Hair follicular keratinocyte (primary cell): ENCODE measurements at places on chromosomes 13 and 19. TPM values are rescaled to one million over a fixed set of nuclear protein-coding genes. Genes with fewer than 3 reads are reported as not detected.

Gene LGALS14
- not detected in 2 replicates for total RNA-seq

Gene TNFSF11
- not detected in 2 replicates for total RNA-seq

Gene ZFR2
- total RNA-seq = not detected in 2 replicates

Gene IFNL1
- not detected in 2 replicates for total RNA-seq

Gene S1PR2
- 4.3 and 6.2 TPM in 2 replicates for total RNA-seq

Gene DKKL1
- total RNA-seq = not detected in 2 replicates

Gene RPL21
- 1,434 and 1,506 TPM in 2 replicates for total RNA-seq

Gene SARS2
- 30.1 and 45.1 TPM in 2 replicates for total RNA-seq

Gene SLC8A2
- 0.16 TPM in 1 of 2 replicates, not detected in the other for total RNA-seq

Gene MEGF8
- total RNA-seq = 7.3 and 13.6 TPM in 2 replicates

Gene ADAMTSL5
- 2.7 and 11.0 TPM in 2 replicates for total RNA-seq

Gene MISP3
- 0.08 and 1.5 TPM in 2 replicates for total RNA-seq

Gene BCAM
- total RNA-seq = 35.2 and 40.1 TPM in 2 replicates

Gene HPN
- 1.0 and 2.7 TPM in 2 replicates for total RNA-seq

Gene CDC34
- 105 and 109 TPM in 2 replicates for total RNA-seq

Gene ACOD1
- total RNA-seq = not detected in 2 replicates

Gene GPC6
- total RNA-seq = 2.7 and 4.7 TPM in 2 replicates

Gene CTU1
- 23.4 and 24.4 TPM in 2 replicates for total RNA-seq
